ENCODE measurements at places on chromosomes 6 and 20.

GRCh38 chr6:149114167-149114566 lies 203.3 kb upstream of the TAB2 start:
- DNase-seq, result no peak

DNA sequence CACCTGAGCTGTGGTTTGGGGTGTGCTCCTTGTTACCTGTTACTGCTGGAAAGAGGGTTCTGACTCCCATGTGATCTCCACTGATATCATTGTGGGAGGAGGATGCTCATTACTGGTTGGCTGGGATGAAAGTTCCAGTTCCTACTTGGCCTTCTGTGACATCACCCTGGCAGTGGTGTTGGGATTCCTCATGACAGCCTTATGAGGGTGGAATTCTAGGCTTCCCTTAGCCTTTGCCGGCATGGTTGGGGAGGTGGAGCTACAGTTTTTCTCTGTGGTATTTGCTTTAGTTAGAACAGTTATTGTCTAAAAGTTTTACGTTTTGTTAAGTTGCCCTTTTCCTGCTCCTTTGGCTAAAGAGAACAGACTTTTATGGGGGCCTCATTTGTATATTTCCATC lies 112.1 kb downstream of the AFG1L start:
- no peak for DNase-seq

- DNase-seq, result no peak
Measured at GRCh38 chr20:25508083-25508770, 77.1 kb downstream of the NINL start.

- DNase-seq, result no peak
Measured at GRCh38 chr6:95417856-95418255, 159.5 kb upstream of the MANEA start.

DNA sequence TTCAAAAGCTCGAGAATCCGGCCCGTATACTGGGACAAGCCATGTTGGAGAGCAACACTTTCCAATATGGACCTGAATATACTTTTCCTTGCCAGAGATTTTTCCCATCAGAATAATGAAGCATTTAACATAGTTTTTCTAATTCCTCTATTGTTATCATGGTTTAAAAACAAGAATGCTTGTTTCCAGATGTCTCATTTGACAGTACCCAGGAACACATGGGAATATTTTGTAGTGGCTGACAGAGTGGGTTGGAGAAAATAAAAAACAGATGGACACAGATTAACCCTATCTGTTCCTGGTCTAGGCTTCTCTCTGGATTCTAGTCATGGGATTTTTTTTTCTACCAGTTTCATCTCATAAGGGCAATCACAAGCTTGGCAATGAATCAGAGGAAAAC lies 164.8 kb upstream of the CEP162 start:
- DNase-seq, result no peak

GRCh38 chr6:142925575-142926110 lies 19.3 kb downstream of the HIVEP2 start:
- DNase-seq, result no peak

GRCh38 chr6:160871320-160871719 lies 120.2 kb upstream of the MAP3K4 start:
- no peak for DNase-seq

GRCh38 chr20:2858591-2858990 lies 14.7 kb upstream of the PTPRA start:
- DNase-seq, result no peak

DNA sequence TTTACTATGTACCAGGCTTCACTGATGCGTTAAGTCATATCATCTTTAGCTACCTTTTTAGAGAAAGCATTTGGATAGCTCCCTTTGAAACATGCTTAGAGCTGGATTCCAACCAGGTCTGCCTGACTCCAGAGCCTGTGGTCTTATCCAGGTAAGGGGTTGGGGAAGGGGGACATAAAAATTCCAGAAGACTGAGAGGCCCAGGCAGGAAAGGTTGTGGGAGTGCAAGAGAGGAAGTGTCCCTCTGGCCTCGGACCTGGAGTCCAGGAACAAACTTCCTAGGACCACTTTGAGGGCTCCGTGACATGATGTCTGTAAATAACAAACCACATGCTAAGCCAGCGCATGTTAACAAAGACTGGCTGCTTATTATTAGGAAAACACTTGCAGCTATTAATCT lies 163.0 kb upstream of the KCNG1 start:
- DNase-seq, result no peak

DNA sequence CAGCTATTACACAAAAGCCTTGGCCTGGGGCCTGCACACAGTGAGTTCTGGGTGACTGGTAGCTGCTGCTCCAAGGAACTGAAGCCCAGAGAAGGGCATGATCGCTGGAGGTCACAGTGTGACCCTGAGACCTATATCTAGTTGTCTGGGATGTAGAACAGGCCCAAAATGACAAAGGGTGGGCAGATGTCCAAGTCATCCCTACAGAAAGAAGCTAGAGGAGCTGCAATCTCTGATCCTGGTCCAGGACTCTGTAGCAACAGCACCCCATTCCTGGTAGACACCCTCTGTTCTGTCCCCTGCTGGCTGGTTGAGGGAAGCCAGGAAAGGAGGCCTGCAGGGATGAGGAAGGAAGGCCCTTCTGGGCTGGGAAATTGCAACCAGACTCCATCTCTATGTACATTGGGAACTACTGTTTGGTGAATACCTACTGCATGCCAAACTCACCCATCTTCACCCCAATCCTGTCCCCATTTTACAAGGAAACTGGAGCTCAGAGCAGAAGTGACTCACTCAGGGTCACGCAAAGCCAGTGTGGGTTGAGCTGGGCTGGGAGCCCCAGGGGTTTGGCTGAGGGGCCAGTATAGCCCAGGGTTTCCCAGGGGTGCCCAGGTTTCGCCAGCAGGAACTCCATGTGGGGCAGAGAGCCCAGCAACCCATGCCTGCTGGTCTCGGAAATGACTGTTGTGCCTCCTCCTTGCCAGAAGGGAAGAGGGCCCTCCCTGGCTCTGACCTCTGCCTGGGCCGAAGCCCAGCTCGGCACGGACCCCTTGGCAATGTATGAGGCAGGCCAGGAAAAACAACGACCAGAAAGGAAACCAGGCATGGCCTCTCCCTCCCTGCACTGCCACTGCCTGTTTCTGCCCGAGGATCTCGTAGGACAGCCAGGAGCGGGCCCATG lies 44.9 kb upstream of the TLDC2 start:
- no peak for DNase-seq

GRCh38 chr6:44558024-44558831 lies 170.7 kb downstream of the CDC5L start:
- no peak for DNase-seq

GRCh38 chr6:134451529-134451928 lies 133.6 kb upstream of the SGK1 start:
- no peak for DNase-seq

DNA sequence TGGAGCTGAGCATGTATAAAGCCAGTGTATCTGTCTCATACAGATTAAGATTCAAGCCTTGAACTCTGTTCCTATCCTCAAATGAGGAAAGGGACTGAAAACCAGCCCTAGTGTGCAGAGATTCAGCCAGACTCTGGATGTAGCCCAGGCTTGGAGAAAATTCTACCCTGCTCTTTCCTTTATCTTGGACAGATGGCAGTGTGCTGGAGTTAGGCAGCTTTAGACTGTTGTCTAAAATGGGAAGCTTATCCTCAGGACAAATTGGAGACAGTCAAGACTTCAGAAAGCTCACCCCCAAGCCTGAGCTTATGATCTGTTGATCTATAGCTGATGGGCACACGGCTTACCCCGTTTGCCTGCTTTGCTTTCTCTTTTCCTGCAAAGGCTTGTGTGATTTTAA lies 1057.6 kb downstream of the KIF16B start:
- DNase-seq, result no peak

- DNase-seq, result no peak
Measured at GRCh38 chr6:145051661-145052060, 683.7 kb downstream of the EPM2A start.

- no peak for DNase-seq
Measured at GRCh38 chr6:43093436-43094289, 17.5 kb downstream of the PTK7 start.

- DNase-seq, result no peak
Measured at GRCh38 chr20:12733811-12734210, 275.0 kb upstream of the SPTLC3 start.

- DNase-seq, result no peak
Measured at GRCh38 chr6:148851683-148852556, 105.1 kb downstream of the UST start.

- no peak for DNase-seq
Measured at GRCh38 chr20:840858-841567, 7.5 kb downstream of the FAM110A start.

DNA sequence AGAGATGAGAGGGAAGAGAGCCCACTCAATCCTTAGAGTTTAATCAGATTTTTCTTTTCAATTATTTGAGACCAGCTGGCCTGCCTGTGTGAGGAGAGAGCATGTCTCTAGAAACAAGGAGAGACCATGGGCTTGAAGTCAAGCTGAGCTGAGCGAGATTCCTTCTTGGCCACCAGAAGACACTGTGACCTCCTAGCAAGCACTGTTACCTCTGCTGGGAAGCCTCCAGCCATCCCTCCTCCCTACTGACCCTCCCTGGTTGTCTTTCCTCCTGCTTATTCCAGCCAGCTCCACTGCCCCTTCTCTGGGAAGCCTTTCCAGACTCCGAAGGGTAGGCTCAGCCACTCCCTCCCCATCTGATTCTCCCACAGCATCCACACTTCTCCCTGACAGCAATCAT lies 110.0 kb downstream of the SCML4 start:
- no peak for DNase-seq

DNA sequence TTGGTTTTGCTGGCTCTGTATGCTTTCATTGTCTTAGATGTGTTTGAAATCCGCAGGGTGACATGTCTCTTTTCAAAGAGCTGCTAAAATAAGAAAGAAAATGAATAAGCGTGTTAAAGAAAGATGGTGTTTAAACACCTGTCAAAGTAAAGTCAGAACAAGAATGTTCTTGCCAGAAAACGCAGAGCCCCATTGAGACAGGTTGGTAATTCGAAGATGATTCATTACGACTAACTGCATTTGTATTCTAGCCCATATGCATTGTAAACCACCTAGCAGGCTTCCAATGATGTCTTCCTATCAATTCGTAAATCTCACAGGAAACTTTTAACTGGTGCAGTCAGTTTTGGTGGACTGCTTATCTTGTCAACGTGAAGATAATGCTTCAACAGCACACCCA lies 16.8 kb downstream of the PHACTR2 start:
- DNase-seq, result no peak

GRCh38 chr20:3648951-3649350 lies 14.2 kb downstream of the GFRA4 start:
- DNase-seq, result no peak

GRCh38 chr6:22575190-22575589 lies 5.8 kb downstream of the HDGFL1 start:
- no peak for DNase-seq

- DNase-seq, result no peak
Measured at GRCh38 chr6:151179321-151179720, 60.4 kb upstream of the AKAP12 start.

GRCh38 chr20:59559024-59559817 lies 45.1 kb upstream of the PHACTR3 start:
- DNase-seq, result no peak

DNA sequence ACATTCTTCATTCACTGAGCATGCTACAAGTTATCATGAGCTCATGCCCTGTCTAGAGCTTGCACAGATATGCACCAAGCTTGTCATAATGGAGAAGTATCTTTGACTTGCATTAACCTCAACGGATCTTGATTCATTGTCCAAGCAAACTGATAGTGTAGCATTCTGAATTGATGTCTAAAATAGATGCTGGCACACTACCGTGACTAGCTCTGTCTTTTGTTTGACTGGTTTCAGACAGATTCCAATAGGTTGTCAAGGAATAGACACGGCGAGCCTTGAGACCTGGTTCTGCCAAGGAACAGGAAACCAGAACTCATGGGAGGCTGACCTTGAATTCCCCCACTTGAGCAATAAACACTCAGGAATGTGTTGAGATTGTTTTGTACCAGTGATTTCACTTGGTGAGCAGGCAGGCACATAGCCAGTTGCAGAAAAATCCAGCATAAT lies 1153.1 kb upstream of the GJE1 start:
- DNase-seq, result no peak

GRCh38 chr6:150601439-150601838 lies 1.8 kb downstream of the PLEKHG1 start:
- no peak for DNase-seq

- DNase-seq, result no peak
Measured at GRCh38 chr6:89194559-89194958, 22.6 kb downstream of the GABRR1 start.

DNA sequence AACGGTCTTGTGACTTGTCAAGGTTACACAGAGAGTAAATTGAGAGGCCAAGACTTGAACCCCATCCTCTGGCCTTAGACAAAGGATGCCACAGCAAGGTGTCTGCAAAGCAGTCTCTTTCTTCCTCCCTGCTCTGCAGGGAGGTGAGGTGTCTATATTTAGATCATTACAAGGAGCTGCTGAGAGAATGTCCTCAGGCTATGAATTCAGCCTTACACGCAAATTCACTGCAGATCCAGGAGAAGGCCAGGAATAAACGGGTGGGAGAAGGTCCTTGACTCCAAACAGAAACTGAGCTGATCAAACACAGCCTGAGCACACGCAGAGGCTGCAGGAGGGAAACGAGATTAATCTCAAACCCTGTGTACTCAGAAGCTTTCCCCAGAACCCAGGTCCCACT lies 48.6 kb upstream of the PTPRT start:
- DNase-seq, result no peak

- peak; percentile 66 for DNase-seq
Measured at GRCh38 chr6:3750317-3751076, 1.0 kb downstream of the PXDC1 start.

- no peak for DNase-seq
Measured at GRCh38 chr20:33604991-33605370, 57.1 kb upstream of the C20orf144 start.

DNA sequence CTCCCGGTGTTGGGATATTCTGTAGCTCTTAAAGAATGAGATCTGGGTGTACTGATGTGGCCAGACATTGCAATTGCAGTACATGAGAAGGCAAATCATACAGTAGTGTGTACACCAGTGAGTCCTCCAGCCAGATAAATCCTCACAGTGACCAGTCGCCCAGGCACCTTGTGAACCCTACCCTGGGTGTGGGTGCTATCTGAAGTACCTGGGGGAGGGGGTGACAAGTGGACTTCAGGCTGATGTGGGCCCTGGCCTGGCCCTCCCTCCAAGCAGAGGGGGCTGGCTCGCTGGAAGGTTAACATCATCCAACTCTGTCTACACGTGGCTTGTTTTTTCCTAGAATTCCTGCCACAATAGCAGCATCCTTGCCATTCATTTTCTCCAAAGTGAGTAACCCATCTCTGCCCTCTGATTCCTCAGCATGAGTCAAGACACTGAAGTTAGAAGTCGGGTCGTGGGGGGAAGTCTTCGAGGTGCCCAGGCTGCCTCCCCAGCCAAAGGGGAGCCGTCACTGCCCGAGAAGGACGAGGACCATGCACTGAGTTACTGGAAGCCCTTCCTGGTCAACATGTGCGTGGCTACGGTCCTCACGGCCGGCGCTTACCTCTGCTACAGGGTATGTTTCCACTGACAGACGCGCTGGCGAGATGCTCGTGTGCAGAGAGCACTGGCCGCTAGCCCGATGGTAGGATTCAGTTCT lies 70.8 kb downstream of the PTPN1 start:
- no peak for DNase-seq

GRCh38 chr6:105909106-105909505 lies 177.0 kb upstream of the PRDM1 start:
- DNase-seq, result peak; percentile 40

- no peak for DNase-seq
Measured at GRCh38 chr20:44054118-44054517, 132.9 kb downstream of the JPH2 start.

- DNase-seq, result no peak
Measured at GRCh38 chr20:45944151-45944964, 9.9 kb downstream of the PCIF1 start.
